Panc1 (cell line): ENCODE measurements at places on chromosomes 1 and 21.

DNA sequence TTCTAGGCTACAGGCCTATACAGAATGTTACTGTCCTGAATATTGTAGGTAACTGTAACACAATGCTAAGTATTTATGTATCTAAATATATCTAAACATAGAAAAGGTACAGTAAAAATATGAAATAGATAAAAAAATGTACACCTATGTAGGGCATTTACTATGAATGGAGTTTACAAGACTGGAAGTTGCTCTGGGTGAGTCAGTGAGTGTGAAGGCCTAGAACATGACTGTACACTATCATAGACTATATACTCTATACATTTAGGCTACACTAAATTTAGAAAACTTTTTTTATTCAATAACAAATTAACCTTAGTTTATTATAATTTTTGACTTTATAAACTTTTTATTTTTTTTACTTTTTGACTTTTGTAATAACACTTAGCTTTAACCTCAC is 136.9 kb downstream of the DUSP10 start:
- no peak for DNase-seq

- no peak for DNase-seq
Measured at GRCh38 chr1:42259059-42259738, 75.8 kb downstream of the FOXJ3 start.

DNA sequence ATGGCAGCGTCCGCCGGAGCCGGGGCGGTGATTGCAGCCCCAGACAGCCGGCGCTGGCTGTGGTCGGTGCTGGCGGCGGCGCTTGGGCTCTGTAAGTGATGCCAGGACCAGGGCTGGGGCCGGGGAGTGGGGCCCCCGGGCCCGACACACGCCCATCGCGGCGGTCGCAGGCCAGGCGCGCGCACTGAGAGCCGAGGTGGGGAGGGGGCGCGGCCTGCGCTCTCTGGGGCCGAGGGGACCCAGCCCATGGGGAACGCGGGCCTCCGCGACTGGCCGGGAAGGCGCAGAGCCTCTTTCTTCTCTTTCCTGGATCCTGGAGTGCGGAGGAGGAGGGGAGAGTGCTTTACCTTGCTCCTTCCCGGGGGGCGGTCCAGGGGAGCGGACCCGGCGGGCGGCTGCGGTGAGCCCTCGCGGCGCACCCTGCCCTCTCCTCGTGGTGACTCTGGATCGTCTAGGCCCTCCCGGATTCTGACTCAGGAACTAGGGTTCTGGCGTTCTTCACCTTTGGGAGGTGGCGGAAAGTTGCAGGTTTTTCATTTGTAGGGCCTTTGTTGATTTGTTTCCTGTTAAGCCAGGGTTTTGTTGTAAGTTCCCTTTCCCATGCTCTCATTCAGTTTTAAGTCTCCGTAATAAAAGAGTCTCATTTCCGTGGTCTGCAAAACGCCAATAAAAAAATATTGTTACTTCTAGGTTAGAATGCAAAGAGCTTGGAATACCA is 529 bp downstream of the MPZL1 start:
- no peak for DNase-seq

DNA sequence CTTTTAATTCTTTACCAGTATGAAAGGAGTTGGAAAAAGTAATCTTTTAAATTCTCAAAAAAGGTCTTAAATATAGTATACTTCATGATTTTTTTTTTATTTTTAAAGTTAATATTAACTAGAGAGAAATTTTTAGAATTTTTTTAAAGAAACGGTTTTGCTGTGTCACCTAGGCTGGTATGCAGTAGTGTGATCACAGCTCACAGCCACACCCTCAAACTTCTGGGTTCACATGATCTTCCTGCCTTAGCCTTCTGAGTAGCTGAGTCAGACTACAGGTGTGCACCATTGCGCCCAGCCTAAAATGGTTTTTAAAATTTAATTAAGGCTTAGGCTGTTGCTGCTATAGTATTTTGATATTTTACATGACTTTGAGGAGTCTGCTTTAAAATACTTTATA is 52.4 kb downstream of the TLCD4 start:
- no peak for DNase-seq
